ENCODE measurements at places on chromosomes 1 and 21.
A peak's percentile ranks its signal among the peaks of the same experiment; 100 is the strongest.

DNA sequence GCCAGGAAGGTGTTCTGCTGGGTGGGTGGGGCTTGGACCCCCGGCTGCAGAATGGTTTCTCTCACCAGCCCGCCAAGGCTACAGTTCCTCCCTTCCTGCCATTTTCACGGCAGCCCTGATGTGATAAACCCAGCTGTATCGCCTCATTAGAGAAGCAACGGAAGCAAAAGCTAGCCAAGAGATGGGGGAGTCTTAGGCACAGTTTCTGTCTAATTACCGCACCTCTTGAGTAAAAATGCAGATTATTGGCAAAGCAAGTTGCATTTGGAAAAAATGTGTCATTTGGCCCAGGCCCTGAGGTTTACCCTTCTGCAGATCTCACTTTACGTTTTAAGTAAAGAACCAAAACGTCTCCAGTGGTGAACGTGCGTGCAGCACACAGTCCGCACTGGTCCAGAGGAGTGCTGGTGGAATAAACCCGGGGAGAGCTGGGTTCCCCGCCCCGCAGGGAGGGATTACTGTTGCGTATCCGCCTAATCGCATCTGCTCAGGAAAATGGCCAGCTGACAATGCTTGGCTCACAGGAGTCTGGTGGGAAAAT is 109.9 kb downstream of the GALNT2 start:
- DNase-seq = no peak

DNA sequence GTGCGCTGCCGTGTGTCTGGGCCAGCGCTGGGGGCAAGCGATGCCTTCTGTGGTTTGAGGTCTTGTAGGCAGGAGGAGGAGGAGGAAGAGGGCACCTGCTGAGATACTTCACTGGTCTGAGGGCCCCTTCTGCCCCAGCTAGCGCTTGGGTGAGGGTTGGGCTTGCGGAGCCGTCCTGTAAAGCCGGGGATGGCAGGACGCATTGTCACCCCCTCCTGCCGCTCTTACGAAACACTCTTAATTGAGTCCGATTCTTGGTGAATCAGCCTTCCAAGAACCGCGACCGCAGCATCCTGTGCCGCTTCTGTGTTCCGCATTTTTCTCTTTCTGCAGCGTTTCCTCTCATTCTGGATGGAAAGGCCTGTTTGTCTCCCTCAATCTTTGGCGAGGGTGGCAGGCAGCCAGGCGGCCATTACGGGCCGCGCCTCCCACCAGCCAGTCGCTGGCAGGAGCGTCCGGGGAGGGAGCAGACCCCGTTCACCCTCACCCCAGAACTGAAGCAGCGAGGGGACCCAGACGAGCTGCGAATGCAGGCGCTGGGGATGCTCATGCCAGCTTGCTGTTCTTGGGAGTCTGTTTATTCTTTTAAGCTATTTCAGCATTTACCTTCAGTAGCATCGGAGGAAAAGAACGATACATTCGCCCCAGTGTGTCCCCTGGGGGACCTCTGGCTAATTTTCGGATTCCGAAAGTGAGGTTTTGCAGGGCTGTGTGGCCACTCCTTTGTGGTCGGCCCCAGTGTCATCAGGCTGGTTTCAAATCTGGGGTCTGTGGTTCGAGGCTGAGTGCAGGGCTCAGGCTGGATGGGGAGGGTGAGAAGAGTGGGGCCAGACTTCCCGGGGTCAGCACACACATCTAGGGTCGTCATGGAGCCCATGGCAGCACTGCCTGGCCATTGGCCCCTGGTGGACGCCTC is 62.7 kb downstream of the SKI start:
- peak; percentile 98 for DNase-seq

- no peak for DNase-seq
These were observed 57.8 kb downstream of the DYRK1A start for GRCh38 chr21:37424396-37424795.

DNA sequence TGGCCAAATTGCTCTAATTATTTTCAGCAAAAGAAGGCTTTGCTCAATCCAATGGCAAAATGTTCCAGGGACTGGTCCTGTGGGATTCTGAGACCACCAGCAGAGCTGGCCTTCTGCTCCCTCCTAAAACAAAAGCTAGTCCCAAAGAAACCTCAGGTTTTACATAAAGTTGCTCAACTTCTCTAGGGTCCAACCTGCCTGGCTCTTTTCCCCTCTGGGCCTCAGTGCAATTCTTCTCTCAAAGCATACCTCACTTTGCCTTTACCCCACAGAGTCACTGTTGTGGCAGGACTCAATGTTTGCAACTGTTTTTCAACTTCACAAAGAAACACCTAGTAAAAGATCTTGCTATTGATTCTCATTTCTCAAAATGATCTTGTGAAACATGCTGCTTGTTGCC is 39.8 kb downstream of the TBX15 start:
- no peak for DNase-seq

- no peak for DNase-seq
These were observed 180.9 kb upstream of the PRMT6 start for GRCh38 chr1:106875622-106876021.
